Stimulated activated CD4-positive, alpha-beta T cell treated with anti-CD3 and anti-CD28 coated beads, TNF-alpha, amount 100 ng/mL, for 1 hour (primary cell): ENCODE measurements at places on chromosomes 5 and 9.

- DNase-seq: no peak
Observed at GRCh38 chr9:132117694-132118093, 38.0 kb upstream of the MED27 start.

- no peak for DNase-seq
Observed at GRCh38 chr9:132885720-132886333, 7.1 kb downstream of the SPACA9 start.

DNA sequence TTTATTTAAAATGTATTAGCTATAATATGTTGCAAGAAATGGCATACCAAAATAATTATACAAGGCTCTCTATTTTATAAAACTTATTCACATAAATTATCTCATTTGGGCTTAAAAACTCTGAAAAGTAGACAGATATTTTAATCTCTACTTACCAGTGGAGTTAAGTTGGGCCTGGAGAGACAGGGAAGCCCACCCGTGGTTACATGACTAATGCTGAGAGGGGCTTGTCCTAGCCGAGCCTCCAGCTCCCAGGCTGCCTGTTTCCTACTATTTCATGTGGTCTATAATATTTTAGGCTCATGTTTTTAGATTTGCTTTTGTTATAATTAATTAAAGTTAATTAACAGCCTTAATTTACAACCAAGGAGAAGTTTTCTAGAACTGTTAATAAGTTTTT, 20.9 kb upstream of the ASPN start:
- no peak for DNase-seq

DNA sequence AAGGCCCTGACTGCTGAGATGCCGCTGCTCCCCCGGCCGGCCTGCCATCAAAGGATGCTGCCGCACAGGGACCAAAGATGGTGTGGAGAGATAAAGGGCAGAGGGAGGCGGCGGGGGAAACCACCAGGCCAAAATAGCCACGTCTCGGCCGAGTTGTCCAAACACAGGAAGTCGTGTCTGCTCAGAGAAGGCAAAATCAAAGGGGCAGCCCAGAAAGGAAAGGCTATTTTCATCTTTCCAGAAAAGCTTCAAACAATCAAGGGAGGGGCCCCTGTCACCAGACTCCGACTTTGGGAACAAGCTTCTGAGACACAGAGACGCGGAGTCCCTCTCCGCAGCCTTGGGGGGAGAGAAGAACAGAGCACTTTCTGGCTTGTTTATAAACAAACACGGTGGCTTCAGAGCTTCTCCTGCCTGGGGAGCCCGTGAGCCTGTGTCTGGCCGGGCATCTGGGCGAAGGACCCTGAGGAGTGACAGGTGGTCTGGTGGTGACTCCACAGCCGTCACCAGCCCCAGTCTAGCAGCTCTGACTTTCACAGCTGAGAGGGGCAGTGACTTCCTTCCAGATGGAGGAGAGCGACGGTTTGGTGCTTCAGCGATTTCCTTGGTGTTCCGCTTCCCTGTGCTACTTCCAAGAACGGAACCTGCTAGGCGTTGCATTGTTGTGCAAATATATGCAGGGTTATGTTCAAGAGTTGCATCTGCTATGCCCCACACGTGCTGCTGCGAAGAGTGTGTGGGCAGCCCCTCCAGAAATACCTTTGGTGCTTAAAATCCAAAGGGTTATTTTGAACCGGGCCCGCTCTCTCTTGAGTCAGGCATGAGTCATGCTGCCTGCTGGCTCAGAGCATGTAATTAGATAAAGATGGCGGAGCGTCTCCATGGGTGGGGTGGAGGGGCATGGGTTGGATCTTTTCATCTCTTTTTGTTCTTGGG, 24.0 kb downstream of the ADAMTSL2 start:
- no peak for DNase-seq

GRCh38 chr5:140672455-140673186, 755 bp downstream of the DND1 start:
- no peak for DNase-seq
